ENCODE measurements at places on chromosomes 6 and 20.

GRCh38 chr20:54088430-54088829 is 18.0 kb upstream of the BCAS1 start:
- DNase-seq = no peak

GRCh38 chr6:6393069-6393529 is 72.6 kb upstream of the F13A1 start:
- no peak for DNase-seq

DNA sequence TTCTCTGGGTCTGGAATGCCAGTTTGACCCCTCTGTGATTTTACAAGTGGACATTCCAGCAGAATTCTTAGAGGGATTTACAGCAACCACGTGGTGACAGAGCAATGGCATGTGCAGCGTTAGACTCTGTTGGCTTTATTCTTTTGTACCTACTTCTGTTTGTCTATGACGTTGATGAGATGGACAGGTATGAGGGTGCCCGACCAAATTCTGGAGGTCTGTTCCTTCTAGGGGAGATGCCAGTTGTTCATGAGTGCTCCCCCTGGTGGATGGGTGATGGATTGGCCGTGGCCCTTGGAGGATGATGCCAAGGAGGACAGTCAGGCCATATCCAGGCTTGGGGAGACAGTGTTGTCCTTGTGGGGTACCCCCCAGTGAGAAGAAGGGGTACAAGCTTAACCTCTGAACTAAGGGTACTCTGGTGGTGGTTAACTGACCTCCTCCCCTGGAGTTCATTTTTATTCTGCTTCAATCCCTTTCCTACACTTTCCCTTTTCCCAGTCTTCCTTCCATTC is 198.6 kb downstream of the DTNBP1 start:
- DNase-seq = no peak

DNA sequence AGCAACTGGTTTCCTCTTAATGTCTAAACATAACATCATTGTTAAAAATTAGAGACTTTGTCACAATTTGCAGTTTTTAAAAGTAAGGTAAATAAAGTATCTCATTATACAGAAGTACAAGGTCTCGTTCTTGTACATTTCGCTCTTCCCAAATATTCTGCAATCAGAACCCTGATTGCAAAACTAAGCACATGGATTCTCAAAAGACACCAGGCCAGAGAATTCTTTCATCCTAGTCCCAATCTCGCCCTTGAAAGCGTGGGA is 355 bp upstream of the AKAP7 start:
- no peak for DNase-seq

- DNase-seq = no peak
These were observed 7.3 kb upstream of the USP45 start for GRCh38 chr6:99522531-99522930.

DNA sequence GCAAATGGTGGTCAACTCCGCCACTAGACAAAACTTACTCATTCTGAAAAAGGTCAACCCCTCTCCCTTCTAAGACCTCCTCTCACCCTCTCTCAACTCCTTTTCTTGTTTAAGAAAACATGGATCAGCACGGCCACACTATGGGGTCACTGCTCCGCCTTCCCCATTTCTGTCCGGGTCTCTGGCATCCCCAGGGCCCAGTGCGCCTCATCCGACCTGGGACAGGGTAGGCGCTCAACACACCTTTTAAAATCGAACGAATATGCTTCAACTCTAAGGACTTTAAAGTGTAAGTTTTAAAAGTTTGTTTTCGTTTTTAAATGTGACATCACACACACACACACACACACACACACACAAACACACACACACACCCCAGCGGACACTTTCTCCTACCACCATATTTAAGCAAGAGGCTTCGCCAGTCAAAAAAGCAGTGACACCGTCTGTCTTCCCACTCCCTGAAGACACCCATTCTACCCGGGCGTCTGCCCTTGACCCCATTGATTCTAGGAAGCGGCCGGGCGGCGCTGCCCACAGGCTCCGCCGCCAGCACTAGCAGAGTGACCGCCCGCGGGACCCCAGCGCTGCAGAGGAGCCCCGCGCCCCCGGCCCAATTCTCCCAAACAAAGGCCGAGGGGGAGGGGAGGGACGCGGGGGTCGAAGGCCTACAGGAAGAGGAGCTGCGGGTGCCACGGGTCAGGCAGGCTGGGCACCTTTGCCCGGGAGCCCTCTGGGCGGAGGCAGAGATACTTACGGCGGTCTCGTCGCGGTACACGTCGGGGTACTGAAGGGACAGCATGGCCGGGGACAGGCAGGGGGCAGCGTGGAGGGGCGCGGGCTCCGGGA is 568 bp downstream of the PREP start:
- DNase-seq = peak; percentile 42

Measured in SK-N-DZ (cell line).